ENCODE measurements at places on chromosomes 2 and 18. TPM values are rescaled to one million over a fixed set of nuclear protein-coding genes. Genes with fewer than 3 reads are reported as not detected.

GRCh38 chr2:121791801-121792221, 36.4 kb downstream of the TSN start:
- no peak for DNase-seq
- H3K4me1 ChIP-seq: peaks cover 11% of the 10 kb centered on the region
- H3K36me3 ChIP-seq: no peaks in the 10 kb centered on the region
- H3K27me3 ChIP-seq: no peaks in the 10 kb centered on the region
- H3K4me3 ChIP-seq: no peak overlapping the region
- no peak overlapping the region for H3K27ac ChIP-seq

GRCh38 chr2:60899892-60900249, 18.5 kb downstream of the REL start:
- H3K36me3 ChIP-seq: no peaks in the 10 kb centered on the region
- H3K27ac ChIP-seq: no peak overlapping the region
- no peaks in the 10 kb centered on the region for H3K27me3 ChIP-seq
- DNase-seq: no peak
- no peaks in the 10 kb centered on the region for H3K4me1 ChIP-seq

The TXNDC2 gene
- not detected for total RNA-seq

DNA sequence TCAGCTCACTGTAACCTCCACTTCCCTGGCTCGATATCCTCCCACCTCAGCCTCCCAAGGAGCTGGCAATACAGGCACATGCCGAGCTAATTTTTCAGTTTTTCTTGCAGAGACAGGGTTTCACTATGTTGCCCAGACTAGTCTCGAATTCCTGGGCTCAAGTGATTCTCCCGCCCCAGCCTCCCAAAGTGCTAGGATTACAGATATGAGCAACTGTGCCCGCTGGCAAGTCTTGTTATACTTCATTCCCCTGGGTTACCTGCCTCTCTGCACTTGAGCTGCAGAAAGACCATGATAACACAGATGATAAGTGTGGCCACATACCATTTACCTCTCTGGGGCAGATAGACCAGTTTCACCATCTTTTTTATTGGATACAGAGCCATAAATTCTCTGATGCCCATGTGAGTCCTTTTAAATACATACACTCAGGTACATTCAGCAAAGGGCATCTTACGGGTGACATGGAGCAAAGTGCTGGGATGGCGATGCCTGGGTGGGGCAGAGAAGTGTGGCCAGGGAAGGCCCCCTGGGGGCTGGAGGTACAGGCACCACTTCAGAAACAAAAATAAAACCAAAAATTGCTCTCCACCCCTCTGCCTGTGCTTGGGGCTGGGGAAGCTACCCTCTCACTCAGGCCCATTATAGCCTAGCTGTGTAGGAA, 20.4 kb downstream of the CCT7 start:
- peaks cover under 1% of the 10 kb centered on the region for H3K27me3 ChIP-seq
- H3K27ac ChIP-seq: no peak overlapping the region
- DNase-seq: no peak
- no peaks in the 10 kb centered on the region for H3K36me3 ChIP-seq
- H3K4me1 ChIP-seq: peaks cover 3% of the 10 kb centered on the region
- no peak overlapping the region for H3K4me3 ChIP-seq

- H3K4me3 ChIP-seq: no peak overlapping the region
- H3K27me3 ChIP-seq: no peaks in the 10 kb centered on the region
- H3K4me1 ChIP-seq: no peaks in the 10 kb centered on the region
Measured at GRCh38 chr2:179720173-179720772, 141.1 kb downstream of the ZNF385B start.

DNA sequence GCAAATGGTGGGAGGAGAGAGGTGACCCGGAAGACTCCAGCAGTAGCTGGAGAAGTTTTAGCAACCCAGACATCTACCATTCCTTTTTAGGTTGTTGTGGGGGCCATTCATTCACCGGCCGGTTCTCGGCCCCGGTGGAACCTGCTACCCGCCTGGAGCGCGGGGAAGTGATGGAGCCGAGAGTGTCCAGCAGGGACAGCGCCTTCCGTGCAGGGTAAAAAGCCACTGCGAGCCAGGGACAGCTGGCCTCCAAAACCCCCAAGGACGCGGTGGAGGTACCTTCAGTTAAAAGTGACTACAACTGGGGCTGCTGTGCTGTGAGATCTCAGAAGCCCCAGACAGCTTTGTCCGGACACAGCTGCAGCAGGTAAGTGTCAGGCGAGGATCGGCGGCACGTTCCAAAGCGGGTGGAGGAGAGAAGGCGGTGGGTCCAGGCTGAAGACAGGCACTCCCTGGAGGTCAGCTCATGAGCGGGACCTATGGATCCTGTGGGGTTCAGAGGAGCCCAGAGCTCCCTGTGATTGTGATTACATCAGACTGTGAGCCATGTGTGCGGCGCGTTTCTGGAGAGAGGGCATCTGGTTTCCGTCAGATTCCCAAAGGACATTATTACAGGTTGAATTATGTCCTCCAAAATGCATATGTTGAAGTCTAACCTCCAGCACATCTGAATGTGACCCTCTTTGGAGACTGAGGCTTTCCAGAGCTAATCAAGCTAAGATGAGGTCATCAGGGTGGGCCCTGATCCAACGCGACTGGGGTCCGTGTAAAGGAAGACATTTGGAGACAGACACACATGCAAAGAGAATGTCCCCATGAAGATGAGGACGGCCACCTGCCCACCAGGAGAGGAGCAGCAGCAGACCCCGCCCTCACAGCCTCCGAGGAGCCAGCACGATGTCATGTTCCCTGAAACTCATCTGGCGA, 276.3 kb downstream of the EIPR1 start:
- peak overlapping the region; percentile 77 for H3K4me3 ChIP-seq
- no peak for DNase-seq
- H3K36me3 ChIP-seq: peaks cover 9% of the 10 kb centered on the region
- H3K27ac ChIP-seq: peak overlapping the region; percentile 92

DNA sequence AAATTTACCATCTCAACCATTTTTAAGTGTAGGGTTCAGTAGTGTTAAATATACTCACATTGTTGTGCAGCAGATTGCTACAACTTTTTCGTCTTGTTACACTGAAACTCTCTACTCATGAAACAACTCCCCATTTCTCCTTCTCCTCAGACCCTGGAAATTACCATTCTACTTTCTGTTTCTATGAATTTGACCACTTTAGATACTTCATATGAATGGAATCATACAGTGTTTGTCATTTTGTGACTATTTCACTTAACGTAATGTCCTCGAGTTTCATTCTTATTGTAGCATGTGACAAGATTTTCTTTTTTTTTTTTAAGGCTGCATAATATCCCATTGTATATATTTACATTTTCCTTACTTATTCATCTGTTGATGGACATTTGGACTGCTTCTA, 203.8 kb downstream of the PLCL1 start:
- H3K27ac ChIP-seq: no peak overlapping the region
- H3K27me3 ChIP-seq: no peaks in the 10 kb centered on the region
- no peaks in the 10 kb centered on the region for H3K36me3 ChIP-seq
- no peak overlapping the region for H3K4me3 ChIP-seq
- no peaks in the 10 kb centered on the region for H3K4me1 ChIP-seq

DNA sequence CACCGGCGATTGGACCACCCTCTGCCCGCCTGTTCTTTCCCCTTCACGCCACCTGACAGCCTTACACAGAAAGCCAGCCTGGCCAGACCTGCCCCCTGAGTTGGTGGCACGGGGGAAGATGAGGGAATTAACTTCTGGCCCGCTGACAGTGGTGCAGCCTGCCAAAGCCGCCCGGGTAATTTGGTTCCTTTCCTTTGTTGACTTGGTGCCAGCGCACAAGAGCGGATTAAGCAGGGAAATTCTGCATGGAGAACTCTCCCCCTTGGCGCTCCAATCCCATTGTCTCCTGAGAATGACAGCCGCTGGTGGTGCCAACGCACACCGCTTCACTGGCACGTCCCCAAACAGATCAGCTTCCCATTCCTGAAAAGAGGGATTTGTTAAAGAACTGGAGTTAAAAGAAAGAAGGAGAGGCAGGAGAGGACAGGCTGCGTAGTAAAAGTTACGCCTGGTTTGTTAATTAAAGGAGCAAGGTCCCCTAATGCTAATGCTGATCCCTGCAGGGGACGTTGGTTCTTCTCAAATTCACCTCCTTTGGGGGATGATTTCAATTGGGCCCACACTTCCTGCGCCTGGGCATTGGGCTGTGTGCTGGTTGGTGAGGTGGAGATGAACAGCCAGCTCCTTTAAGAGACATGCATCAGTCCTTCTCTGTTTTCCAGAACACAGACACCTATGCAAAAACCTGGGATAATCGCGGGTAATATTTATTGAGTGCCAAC, 286.8 kb downstream of the MYCN start:
- peaks cover 4% of the 10 kb centered on the region for H3K27me3 ChIP-seq
- H3K27ac ChIP-seq: no peak overlapping the region
- no peaks in the 10 kb centered on the region for H3K36me3 ChIP-seq
- DNase-seq: no peak
- peaks cover 23% of the 10 kb centered on the region for H3K4me1 ChIP-seq

DNA sequence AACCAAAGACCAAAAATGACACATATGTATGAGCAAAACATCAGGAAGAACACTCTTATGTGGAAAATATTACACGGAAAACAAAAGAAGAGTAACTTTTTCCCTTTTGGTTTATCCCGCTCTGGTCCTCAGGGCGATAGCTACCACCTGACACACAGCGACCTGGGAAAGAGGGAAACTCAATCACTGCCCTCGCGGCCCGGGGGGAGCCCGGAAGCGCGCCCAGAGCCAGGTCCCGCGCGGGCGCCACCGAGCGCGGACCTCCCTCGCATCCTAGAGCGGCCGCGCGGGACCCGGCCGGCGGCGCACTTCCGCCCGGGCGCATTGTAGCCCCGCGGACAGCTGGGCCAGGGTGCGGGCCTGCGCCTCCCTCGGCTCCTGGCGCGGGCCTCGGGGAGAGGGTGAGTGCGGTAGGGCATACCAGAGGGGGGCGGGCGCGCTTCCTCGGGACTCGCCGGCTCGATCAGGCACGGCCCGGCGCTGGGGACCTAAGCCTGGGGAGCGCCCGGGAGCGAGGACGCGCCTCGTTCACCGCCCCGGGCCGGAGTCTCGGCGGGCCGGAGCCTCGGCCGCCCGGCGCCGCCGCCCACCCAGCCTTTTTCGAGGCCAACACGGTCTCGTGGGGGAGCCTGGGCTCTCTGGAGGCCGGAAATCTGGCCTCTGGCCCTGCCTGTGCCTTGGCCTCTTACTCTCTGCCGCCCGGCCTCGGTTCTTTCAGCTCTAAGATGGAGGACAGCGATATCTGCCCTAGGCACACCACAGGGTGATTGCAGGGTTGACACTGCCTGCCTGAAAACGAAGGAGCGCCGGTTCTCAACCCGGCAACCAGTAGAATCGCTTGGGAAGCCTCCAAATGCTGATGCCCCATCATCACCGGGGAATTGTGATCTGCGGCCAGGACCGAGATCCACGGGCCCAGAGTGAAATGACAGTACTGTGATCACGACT, at the start of gene ELAC1:
ELAC1 (plus strand) TSS at position 327 of the 948 bp plus-strand sequence. CDS start 6,365 bp downstream, outside the sequence.
- H3K4me3 ChIP-seq: peak within 1 kb of the TSS; percentile 92
- peaks cover 3% of the 10 kb centered on the region for H3K27me3 ChIP-seq
- peak; percentile 81 for DNase-seq
- H3K27ac ChIP-seq: peak within 1 kb of the TSS; percentile 90

- no peak overlapping the region for H3K4me3 ChIP-seq
- no peaks in the 10 kb centered on the region for H3K36me3 ChIP-seq
- DNase-seq: no peak
Measured at GRCh38 chr18:27314996-27315395, 129.9 kb upstream of the CHST9 start.

Measured in glutamatergic neuron (in vitro differentiated cells).